CD4-positive, alpha-beta T cell treated with Interleukin-2 at 100 ng/mL for 4 hours (primary cell): ENCODE measurements at places on chromosomes 5 and 9.

DNA sequence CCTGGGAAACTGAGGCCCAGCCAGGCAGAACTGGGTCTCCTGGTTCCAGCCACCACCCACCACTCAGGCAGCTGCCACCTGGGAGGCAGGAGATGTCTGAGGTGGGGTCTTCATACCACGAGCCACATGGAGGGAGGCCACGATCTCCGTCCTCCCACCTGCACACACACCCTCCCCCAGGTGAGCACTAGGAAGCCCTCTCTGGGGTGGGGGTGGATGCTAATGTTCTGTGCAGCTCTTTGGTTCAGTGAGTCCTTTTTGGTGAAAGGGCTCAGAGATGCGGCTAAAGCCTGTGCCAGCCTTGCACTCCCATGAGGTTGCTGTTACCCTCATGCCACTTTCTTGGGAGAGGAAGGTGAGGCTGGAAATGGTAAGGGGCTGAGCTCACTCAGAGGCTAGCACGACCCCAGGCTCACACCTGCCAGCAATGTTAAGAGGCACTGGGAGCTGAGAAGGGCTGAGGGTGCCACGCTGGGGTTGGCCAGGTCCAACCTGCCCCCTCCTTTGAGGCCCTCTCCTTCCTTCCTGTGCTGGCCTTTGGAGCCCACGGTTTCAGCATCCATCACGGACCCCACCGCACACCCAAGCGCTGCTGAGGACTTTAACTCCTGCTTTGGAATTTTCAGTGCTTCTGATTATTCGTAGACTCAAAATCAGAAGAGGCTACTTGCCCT is 26.6 kb upstream of the OBP2B start:
- no peak for DNase-seq

DNA sequence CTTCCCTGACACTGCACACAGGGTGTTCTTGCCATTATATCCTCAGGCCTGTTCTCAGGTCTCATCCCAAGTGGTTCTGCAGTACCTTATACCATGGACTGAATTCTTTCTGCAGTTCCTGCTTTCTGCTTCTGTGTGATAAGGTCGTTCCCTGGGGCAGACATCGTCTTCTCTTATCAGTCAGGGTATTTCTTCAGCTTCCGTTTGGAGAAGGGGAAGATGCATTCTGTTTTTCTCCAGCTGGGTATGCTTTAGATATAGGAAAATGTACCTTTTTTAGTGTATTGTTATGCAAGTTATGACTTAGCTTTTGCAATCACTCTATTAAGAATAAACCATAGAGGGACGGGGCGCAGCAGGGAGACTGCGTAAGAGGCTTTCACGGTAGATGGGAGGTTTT is 31.1 kb downstream of the RALGPS1 start:
- no peak for DNase-seq

- no peak for DNase-seq
These were observed 42.6 kb downstream of the RGS3 start for GRCh38 chr9:113506090-113506589.

GRCh38 chr9:136686794-136687711 is at the start of gene AGPAT2:
Gene AGPAT2 (minus strand): TSS chr9:136687457. CDS start chr9:136687357, 100 bp downstream.
- DNase-seq: peak; percentile 54

DNA sequence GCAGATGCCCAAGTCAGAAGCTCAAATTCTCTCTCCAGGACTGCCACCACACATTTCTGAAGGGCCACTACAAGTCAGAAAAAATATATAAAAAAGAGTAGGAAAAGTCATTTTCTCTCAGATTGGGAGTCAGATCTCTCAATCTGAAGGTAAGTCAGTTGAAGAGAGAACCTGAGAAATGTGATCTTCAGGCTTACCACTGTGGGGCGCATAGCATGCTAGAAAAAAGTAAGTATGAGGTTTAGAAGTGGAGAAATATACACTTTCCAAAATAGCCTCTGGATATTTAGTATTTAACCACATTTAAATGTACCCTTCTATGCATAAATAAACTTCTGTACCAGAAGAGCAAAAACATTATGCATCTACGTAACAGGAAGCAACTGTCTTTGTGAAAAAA is 800.7 kb upstream of the CTNND2 start:
- no peak for DNase-seq

GRCh38 chr9:114383521-114384231 is 4.1 kb downstream of the AKNA start:
- no peak for DNase-seq

GRCh38 chr9:120261419-120261818 is 318.5 kb downstream of the CDK5RAP2 start:
- no peak for DNase-seq
